ENCODE measurements at places on chromosomes 2 and 18.

- DNase-seq: no peak
These were observed 52.9 kb upstream of the PARD3B start for GRCh38 chr2:204492417-204492816.

- DNase-seq: no peak
These were observed 67.5 kb upstream of the SCG2 start for GRCh38 chr2:223669453-223670225.

DNA sequence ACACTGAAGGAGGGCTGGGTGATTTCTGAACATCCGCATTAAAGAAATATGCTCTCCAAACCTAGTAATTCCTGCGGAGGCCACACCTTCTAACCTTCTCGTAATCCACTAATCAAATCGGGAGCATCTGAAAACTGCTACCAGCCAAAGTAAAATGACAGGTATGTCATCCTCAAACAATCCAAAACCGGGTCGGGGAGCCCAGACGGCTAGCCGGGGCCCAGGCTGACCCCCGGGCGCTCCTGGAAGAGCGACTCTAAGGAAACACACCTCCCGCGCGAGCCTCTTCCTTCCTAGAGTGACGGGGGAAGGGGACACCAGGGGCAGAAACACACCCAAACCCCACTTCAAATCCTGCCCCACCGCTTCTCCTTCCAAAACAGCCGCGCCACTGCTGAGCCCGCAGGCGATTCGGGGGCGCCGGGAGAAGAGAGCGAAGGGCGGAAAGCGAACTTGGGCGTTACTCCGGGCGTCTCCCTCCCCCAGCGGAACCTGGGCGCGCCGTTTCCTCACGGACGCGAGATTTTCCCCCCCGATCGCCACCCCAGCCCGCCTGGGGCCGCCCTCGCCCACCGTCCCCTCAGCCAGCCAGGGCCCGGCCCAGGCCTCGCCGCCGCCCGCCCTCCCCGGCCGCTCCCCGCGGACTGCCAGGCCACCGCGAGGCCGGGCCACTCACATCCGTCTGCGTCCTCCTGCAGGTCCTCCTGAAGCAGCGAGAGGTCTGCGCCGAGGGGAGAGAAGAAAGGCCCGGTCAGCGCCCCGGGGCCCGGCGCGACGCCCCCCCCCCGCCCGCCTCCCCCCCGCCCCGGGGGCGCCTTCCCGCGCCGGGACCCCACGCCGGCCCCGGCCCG is 584 bp downstream of the PPP4R1 start:
- DNase-seq: peak; percentile 36

DNA sequence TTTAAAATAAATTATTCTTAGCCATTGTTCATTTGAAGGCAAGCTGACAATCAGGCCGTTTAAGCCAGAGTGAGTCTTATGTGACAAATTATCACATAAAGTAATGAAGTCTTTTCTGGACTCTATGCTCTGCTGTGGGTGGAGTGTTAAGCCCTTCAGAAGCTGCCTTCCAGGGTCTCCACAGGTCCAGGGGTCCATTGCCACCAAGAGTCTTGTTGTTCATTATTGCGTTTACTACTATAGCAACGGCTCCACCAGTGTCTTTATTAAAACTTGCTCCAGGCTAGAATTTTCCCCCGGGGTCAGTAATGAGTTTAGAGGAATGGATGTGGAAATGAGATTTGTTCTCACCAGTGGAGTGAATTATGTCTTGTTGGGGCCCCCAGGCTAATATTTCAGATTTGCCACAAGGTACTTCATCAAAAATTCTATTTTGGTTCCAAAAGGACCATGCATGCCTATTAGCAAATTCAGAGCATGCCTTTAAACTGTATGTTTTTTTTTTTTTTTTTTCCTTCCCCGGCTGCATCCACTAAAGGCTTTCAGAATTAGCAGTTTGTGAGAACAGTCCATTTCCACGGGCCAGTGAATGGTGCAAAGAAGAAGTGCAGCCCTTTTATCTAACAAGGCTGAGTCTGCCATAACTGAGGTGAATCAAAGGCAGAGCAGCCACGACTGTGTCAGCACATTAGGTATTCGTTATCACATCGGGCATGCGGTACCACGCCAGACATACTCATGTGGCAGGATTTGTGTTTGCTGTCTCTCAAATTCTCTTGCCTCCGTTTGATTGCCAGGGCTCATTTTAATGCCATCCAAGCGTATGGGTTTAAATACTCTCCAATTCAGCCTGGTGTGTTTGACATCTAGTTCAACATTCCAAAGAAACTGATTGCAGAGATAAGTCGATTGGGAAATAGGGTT is 26.2 kb upstream of the LRRTM1 start:
- DNase-seq: no peak

GRCh38 chr2:19230626-19231025 is 127.8 kb downstream of the OSR1 start:
- no peak for DNase-seq

- DNase-seq: no peak
These were observed 46.2 kb upstream of the SERPINE2 start for GRCh38 chr2:224085246-224085645.

DNA sequence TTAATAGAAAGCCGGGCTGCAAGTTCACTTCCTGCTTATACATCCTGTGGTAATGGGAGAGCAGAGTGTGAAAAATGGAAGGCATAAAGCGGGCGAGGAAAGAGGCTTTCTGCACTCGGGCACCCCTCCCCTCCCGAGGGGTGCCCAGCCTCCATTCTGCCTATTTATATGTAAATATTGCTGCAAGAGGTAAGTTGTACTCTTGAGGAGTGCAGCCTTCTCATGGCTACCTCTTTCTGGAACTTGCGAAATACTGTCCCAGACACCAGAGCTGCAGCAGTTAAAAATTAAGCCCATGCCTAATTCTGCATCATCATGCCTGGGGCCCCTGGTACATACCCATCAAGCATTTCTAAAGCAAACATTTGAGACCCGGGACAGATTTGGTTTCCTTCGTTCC is 156.0 kb downstream of the GBX2 start:
- no peak for DNase-seq

DNA sequence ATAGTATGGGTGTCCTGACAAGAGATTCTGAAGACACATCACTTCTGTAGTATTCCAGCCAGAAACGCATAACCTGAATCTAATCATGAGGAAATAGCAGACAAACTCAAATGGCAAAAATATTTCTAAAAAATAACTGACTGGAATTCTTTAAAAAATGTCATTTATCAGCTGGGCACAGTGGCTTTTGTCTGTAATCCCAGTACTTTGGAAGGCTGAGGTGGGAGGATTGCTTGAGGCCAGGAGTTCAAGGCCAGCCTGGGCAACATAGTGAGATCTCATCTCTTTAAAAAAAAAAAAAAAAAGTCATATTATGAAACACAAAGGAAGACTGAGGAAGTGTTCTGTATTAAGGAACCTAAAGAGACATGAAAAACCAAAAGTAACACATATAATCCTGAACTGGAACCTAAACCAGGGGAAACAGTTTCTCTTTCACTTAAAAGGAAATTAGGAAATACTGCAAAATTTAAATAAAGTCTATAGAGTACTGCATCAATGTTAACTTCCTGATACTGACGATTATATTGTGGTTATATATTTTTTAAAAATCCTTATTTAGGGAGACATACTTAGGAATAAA is 29.9 kb downstream of the SESTD1 start:
- DNase-seq: no peak

- no peak for DNase-seq
These were observed 1658.1 kb downstream of the LRP1B start for GRCh38 chr2:140472676-140473075.

GRCh38 chr2:112985090-112985489 is 7.3 kb downstream of the IL36G start:
- peak; percentile 21 for DNase-seq

DNA sequence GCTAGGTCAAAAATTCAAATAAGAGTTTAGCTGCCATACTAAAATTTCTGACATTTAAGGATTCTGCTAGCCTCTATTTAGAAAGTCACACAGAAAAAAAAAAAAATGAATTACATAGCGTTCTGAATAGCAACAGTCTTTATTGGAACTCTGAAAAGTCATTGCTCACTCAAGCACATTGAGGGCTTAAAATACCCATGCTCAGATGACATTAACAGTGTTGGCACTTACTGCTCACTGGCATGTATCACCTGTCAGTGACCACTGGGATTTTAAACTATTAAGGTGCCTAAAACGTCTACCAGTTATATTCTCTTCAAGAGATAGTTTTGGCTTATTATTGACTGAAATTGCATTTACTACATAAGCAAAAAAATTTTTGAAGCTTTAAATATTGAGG is 468.0 kb upstream of the SPHKAP start:
- no peak for DNase-seq

- peak; percentile 79 for DNase-seq
These were observed at the start of gene TTC39C for GRCh38 chr18:24014062-24014985. TTC39C (plus strand) TSS chr18:24014754; CDS start chr18:24014872, 118 bp downstream.

DNA sequence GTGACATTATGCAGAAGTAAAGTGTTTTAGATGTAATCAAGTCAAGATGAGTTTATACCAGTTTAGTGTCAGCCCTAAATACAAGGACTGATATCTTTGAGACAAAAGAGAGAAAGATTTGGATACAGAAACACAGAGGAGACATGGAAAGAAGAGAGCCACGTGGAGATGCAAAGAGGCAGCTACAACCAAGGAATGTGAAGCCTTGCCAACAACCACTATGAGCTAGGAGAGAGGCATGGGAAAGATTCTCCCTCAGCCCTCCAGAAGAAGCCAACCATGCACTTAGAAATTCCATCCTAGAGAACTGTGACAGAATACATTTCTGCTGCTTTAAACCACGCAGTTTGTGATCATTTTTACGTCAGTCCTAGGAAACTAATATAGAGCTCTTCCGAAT is 217.2 kb downstream of the DOK6 start:
- DNase-seq: no peak

DNA sequence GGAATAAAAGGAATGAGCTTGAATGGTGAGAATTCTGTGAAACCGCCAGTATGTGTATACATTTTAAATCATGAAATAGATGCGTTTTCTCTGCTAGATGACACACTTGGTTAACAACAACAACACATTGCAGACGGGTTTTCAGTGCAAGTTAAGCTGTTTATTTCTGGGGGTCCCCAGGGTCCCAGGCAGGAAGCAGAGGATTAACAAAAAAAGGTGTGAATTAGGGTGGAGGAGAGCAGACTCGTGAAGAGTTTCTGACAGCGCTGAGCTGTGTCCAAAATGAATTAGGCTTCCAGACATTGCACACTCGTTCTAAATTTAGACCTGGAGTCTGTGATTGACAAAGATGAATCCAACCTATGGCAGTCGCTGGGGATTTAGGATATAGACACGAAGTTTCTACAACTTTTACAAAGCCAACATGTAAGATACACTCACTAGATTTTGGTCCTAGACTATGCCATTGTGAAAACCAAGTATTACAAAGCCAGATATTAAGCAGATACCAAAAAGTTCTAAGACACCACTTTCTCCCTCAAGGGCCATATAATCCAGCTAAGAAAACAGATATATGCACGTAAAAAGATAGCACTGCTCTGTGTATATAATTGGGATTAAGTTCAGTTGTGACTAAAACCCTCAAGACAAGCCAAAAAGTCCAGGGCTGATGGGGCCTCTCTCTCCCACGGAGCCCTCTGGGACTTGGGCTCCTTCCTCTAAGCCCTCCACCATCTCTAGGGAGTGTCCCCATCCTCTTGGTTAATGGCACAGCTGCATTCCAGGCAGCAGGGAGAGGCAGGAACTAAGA is 120.2 kb downstream of the ACAA2 start:
- no peak for DNase-seq

- no peak for DNase-seq
These were observed 600.7 kb downstream of the IRS1 start for GRCh38 chr2:226198956-226199355.

GRCh38 chr2:151669585-151670081 is 64.6 kb downstream of the NEB start:
- peak; percentile 4 for DNase-seq

DNA sequence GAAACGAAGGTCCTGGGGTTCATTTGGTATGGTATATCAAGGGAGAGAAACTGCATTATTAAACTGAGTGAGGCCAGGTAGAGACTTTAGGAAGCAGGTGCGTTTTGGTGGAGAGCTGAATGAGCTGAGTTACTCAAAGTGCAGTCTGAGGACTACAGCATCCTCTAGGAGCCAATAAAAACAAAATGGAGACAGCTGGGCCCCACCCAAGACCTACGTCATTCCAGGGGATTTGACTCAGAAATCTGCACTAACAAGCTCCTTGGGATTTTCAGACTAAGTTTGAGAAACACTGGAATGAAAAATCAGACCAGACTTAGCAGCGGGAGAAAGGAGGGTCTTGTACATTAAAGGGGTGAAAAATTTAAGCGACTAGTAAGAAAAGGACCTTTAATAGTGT is 131.5 kb downstream of the UXS1 start:
- DNase-seq: no peak

- DNase-seq: no peak
These were observed 49.7 kb downstream of the APOB start for GRCh38 chr2:20994130-20994529.

GRCh38 chr2:230668184-230668938 is 44.3 kb upstream of the CAB39 start:
- peak; percentile 53 for DNase-seq

GRCh38 chr18:62448426-62448825 is 74.4 kb upstream of the ZCCHC2 start:
- DNase-seq: no peak

DNA sequence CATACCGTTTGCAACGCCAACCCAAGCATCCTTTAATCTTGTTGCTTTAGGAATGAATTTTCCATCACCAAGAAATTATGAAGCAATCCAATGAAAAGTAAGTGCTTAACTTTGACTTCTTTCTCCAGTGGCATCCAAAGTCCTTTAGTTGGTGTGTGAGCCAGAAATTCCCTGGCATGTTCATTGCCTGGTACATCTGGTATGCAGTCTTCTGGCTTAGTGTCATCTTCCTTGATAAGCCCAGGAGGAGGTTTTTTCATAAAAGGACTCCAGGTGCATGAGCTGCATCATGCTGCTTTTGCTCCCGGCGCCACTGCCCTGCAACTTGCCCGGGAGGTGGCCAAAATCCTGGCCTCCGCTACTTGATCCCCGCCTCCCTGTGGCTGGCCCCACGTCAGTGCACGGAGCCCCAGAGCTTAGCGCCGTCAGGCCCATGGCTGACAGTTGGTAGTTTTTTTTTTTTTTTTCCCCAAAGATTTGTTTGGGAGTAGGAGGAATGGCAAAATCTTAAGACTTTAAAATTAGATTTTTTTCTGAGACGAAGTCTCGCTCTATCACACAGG is 58.7 kb downstream of the PUM2 start:
- no peak for DNase-seq

DNA sequence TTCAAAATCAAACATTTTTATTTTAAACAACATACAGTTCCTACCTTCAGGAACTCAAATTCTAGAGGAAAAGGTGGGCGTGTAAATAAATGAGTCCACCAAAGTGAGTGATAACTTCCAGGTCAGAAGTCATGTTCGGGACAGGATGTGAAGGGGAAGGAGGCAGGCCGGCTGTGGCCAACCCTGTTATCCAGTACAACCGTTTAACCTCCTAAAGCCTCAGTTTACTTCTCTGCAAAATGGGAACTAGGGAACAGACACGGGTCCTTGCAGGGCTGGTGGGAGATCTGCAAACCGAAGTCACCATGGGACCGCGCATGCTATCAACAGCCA is 373 bp downstream of the EIPR1 start:
- DNase-seq: peak; percentile 46
